K562 (cell line): ENCODE measurements at places on chromosomes 7 and 10. TPM values are rescaled to one million over a fixed set of nuclear protein-coding genes. Genes with fewer than 3 reads are reported as not detected.

GRCh38 chr7:39909526-39909925, 40.5 kb upstream of the CDK13 start:
- DNase-seq, result no peak

DNA sequence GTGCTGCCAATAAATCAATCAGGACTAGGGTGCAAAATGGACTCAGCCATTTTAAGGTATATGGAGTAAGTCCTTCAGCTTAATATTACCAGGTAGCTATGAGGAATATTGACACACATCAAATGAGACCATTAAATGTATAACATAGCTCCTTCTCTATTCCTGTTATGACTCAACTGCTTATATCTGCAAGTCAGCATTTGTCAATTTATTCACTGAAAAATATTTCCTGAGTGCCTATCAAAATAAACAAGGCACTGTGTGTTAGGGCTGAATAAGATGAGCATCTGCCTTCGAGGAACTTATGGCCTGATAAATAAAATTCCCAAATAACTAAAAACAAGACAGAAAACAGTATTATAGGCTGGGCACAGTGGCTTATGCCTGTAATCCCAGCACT, 113.8 kb downstream of the CDK6 start:
- no peak for DNase-seq

- no peak for DNase-seq
These were observed 48.1 kb downstream of the SH2D4B start for GRCh38 chr10:80585812-80586211.

DNA sequence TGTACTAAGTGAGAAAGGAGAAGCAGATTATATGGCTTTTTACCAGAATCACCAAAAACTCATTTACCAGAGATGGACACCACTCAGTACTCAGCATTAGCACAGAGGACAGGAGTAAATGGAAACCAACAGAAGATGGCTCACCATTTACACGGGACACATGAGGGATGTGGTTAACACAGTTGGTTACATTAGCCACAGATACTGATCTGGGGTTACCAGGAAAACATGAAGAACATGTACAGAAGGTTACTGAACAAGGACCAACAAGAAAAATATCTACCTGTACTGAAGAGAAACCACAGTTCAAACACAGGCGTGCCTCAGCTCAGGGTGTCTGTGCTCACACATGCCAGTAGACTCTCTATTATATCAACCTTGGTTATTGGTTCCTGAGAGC, 1285.8 kb upstream of the SORCS1 start:
- no peak for DNase-seq

GRCh38 chr10:47048526-47048905, 137.3 kb downstream of the PTPN20 start:
- peak; percentile 10 for DNase-seq

GRCh38 chr7:34728156-34728555, 70.1 kb downstream of the NPSR1 start:
- no peak for DNase-seq

GRCh38 chr7:98399890-98400541, 874 bp downstream of the BAIAP2L1 start:
- no peak for DNase-seq

DNA sequence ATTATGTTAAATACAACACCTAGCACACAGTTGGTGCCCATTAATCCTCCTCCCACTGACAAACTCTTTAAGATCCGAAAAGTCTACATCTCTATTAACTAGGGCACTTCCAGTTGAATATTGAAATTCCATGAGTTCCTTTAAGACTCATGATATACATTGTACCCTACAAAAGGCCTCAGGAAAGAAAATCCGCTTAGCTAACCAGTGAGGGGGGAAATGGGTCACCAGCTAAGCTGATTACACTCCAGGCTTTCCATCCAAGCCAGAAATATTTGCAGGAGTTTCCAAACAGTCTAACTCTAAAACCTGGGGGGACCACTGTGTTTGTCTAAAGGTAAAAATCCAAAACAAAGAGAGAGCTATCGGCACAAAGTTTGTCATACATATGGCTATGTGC, 1.3 kb upstream of the LRIT2 start:
- no peak for DNase-seq

DNA sequence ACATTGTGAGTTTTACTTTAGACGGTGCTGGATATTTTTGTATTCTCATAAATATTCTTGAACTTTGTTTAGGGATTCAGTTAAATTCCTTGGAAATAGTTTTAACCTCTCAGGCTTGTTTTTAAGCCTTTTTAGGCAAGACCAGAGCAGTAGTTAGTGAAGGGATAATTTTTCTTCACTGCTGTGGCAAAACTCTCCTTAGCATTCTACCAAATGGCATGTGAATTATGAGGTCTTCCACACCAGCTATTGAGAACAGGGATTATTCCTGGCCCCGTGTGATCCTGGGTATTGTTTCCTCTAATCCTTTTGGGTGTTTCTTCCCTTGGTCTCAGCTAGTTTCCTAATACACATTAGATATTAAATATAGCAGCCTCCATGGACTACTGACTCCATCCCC, 46.2 kb downstream of the CCDC71L start:
- no peak for DNase-seq

DNA sequence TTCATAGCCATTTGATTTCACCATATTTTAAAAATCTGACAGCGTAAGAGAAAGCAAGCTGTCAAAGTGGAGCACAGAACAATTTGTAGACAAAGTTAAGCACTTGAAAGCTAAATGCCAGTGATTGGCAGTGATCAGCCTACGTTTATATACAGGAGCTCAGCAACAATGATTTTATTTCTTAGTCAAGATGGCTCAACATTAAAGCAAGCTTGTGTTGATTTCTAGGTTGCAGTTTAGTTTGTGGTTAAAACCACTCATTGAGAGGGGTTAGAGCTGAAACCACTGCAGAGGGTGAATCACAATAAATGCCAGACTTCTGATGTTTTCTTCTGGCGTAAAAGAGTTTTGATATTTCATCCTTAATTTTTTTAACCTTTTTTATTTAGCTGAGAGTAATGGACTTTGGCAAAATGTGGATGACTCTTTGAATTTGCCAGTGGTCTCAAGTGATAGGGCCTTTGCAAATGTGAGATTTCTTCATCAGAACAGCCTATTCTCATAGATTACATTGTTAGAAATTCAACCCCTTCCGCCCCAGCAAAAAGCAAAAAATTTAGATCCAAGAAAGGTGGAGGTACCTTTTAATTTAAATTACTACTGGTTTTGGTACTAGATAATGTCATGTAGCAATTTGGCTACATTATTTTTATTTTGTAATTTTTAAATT, 73.8 kb downstream of the SHOC2 start:
- no peak for DNase-seq

DNA sequence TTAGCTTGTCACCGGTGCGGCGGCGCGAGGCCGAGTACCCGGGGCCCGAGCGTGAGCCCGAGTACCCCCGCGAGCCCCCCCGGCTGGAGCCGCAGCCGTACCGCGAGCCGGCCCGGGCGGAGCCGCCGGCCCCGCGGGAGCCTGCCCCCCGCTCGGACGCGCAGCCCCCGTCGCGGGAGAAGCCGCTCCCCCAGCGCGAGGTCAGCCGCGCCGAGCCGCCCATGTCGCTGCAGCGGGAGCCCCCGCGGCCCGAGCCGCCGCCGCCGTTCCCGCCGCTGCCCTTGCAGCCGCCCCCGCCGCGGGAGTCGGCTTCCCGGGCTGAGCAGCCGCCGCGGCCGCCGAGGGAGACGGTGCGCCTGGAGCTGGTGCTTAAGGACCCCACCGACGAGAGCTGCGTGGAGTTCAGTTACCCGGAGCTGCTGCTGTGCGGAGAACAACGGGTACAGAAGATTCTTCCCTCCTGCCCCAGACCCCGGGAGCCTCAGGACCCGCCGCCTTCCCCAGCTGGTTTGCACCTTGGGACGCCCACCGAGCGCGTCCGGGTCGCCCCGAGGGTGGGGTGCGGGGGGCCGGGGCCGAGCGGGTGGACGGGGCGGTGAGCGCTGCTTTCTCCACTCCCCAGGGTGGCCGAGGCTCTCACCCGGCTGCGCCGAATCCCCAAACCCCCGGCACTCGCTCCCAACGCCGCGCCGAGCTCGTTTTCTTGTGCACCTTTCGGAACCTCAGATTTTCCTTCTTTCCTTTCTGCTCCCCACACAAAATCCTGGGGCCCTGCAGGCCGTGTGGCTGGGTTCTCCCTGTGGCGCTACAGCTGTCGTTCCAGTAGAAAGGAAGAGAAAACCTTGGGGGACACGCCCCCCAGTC, 708 bp downstream of the UBN2 start:
- DNase-seq, result peak; percentile 71

DNA sequence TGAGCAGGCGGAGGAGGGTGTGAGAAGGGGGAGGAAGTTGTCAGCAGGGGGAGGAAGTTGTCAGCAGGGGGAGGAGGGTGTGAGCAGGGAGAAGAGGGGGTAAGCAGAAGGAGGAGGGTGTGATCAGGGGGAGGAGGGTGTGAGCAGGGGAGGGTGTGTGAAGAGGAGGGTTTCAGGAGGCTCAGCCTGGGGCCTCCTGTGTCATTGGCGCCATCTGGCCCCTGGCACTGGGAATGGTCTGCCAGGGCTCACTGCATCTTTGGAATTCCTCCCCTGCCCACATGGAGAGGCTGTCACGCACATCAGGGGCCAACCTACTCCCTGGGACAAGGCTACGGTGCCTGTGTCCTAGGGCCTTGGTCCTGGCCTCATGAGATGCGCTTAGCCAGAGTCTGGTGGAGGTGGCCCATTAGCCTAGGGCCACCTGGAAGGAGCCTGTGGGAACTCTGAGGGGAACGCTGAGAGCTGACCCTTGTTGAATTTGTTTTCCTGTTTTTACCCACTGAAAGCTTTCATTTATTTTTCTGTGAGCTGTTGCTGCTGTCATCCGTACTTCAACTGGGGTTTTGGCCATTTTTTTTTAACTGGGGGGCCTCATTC, 18.0 kb downstream of the CAMK2B start:
- DNase-seq, result peak; percentile 24

DNA sequence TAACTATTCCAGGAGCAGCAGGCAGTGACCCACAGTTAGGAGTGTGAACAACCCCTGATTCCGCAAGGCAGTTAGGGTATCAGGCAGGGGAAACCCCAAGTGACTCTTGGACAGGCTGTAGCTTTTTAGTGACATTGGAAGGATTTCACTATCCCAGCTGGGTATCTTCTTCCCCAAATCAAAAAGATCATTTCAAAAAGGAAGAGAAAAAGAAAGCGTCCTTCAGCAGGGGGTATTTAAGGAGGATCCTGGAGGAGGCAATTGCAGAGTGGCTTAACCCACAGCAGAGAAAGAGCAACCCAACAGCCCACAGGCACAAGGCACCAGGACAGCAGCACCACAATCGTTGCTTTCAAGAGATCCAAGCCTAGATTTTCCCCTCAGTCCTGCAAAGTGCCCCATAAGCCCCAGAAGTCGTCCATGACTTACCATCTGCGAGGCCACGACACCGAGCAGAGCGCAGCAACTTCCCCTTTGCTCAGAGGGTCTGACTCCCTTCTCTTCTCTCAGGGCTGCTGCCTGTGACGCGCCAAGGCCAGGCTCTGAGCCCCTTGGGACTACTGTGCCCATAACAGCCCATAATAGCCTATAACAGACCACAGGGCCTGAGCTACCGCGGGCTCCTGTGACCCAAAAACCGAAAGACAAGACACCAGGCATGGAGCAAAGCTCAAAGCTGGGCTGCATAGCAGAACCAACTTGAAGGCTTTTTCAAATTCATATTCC, 19.8 kb downstream of the PIK3AP1 start:
- DNase-seq, result no peak

DNA sequence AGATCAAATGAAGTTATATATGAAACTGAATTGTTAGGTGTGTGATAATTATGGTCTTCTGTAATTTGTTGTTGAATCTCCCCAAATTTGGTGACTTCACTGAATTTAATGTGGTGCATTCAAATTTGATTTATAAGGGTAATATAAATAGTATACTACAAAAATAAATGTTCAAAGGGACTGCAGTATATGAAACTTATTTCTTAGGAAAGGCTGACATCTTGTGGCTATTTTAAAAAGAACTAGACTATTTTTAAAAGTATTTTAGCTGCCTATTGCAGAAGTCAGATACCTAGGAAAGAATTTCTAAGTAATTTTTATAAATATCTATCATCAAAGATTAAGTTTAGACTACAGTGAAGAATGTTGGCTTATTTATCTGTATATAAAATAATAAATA, 36.6 kb downstream of the ATRNL1 start:
- no peak for DNase-seq

DNA sequence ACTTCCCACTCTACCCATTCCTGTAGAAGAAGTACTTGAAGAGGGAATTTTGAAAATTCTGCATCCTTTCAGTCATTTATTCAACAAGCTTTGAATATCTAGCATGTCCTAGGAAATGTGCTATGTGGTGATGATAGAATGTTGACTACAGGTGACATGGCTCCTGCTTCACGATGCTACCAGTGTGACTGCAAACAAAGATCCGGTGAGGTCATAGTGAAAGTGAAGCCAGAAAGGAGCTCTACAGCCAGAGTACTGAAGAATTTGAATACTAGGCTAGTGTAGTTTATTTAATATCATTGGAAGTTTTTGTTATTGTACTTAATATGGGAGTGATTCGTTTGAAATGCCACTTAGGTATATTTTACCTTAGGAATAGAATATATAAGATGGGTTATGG, 348.1 kb downstream of the TFEC start:
- no peak for DNase-seq

DNA sequence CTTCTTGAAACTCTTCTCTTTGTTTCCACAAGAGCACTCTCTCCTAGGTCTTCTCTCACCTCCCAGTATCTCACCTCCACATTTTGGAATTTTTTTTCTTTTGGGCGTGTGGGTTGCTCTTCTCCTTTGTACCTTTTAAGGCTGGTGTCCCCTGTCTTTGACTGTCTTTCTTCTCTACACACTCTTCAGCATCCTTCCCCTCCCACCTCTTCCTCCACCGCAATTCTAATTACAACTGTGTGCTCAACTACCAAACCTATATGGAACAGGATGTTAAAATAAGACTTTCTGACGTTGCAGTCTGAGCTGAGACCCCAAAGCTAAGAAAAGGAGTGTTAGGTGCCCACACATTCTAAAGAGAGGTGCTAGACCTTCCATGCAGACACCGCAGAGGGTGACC, 14.0 kb upstream of the ADRB1 start:
- DNase-seq, result no peak

GRCh38 chr7:29154076-29154475, 7.7 kb upstream of the CPVL start:
- DNase-seq, result no peak

- no peak for DNase-seq
These were observed 136.5 kb downstream of the COBL start for GRCh38 chr7:51180092-51180491.

- DNase-seq, result no peak
These were observed 780.5 kb downstream of the TYW1 start for GRCh38 chr7:67777119-67777518.

DNA sequence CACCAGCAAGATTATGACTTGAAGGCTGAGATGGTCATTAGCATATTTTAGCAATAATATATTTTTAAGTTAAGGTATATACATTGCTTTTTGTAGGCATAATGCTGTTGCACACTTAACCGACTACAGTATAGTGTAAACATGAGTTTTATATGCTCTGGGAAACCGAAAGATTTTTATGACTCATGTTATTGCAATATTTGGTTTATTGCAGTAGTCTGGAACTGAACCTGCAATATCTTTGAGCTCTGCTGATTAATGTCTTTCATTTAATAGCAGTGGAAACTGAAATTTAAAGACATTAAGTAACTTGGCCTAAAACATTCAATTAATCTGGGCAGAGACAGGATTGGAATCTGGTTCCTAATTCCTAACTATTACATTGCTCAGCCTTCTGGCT, 266.7 kb upstream of the PLXDC2 start:
- DNase-seq, result no peak

Gene PRKAR1B
- 30.5 and 32.0 TPM in 2 replicates for total RNA-seq

Gene ADAP1
- 0.47 and 0.54 TPM in 2 replicates for total RNA-seq

Gene CAV1
- 1.0 and 1.5 TPM in 2 replicates for total RNA-seq

Gene SPDYE8
- not detected in 2 replicates for total RNA-seq

Gene CCDC3
- total RNA-seq, result 0.04 TPM in 1 of 2 replicates, not detected in the other

Gene SAMD9
- total RNA-seq, result 2.5 and 2.7 TPM in 2 replicates

Gene PCGF6
- total RNA-seq, result 18.1 and 23.5 TPM in 2 replicates

Gene CH25H
- not detected in 2 replicates for total RNA-seq

Gene SRGN
- total RNA-seq, result 173 and 193 TPM in 2 replicates

Gene FBXL13
- total RNA-seq, result 27.0 and 27.4 TPM in 2 replicates
